ENCODE measurements at places on chromosomes 12 and 14.

GRCh38 chr12:56996793-56997545 is 9.4 kb downstream of the ZBTB39 start:
- no peak for DNase-seq
- H3K4me3 ChIP-seq = no peak overlapping the region
- H3K36me3 ChIP-seq = peaks cover 16% of the 10 kb centered on the region

GRCh38 chr14:96754845-96755184 is 42.4 kb upstream of the VRK1 start:
- H3K4me1 ChIP-seq = no peaks in the 10 kb centered on the region
- H3K36me3 ChIP-seq = no peaks in the 10 kb centered on the region
- H3K4me3 ChIP-seq = no peak overlapping the region
- peaks cover 13% of the 10 kb centered on the region for H3K27me3 ChIP-seq

DNA sequence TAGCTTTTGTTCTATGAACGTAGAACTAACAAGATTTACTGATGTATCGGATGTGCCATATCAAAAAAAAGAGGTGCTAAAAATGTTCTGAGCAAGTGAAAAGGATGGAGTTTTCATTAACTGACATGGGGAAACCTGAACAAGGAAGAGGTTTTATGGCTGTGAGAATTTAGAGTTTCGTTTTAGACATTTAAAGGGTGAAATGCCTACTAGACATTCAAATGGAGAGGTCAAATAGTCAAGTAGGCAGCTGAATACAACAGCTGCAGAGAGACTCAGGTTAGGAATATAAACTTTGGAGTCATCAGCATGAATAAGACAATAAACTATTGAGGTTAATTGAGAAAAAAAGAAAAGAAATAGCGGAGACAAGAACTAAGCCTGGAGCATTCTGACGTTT is 364.9 kb upstream of the GARIN6 start:
- no peaks in the 10 kb centered on the region for H3K36me3 ChIP-seq
- DNase-seq = no peak
- no peak overlapping the region for H3K4me3 ChIP-seq
- H3K4me1 ChIP-seq = no peaks in the 10 kb centered on the region

DNA sequence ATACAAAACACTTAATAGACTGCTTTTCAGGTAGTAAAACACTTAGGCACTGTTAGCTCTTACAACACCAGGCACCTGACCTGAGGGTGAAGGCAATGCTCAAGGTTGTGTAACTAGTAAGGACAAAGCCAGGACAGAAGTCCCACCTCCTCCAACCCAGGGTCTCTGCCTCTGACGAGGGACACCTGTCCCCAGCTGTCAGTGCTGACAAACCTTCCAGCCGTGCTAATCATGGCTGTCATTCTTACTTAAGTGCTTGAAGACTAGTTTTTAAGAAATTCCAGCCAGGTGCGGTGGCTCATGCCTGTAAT is 62.5 kb upstream of the MAX start:
- H3K27me3 ChIP-seq = no peaks in the 10 kb centered on the region
- no peak overlapping the region for H3K27ac ChIP-seq
- no peak overlapping the region for H3K4me3 ChIP-seq
- H3K4me1 ChIP-seq = peaks cover 37% of the 10 kb centered on the region
- no peak for DNase-seq

Measured in memory B cell (primary cell).